ENCODE measurements at places on chromosomes 11 and 22.

GRCh38 chr11:125995313-125995712, 49.5 kb downstream of the VSIG10L2 start:
- DNase-seq = peak; percentile 32

- no peak for DNase-seq
Measured at GRCh38 chr22:24216541-24217209, 28.2 kb downstream of the GGT5 start.

- DNase-seq = no peak
Measured at GRCh38 chr22:29348041-29348440, 32.5 kb upstream of the RASL10A start.

DNA sequence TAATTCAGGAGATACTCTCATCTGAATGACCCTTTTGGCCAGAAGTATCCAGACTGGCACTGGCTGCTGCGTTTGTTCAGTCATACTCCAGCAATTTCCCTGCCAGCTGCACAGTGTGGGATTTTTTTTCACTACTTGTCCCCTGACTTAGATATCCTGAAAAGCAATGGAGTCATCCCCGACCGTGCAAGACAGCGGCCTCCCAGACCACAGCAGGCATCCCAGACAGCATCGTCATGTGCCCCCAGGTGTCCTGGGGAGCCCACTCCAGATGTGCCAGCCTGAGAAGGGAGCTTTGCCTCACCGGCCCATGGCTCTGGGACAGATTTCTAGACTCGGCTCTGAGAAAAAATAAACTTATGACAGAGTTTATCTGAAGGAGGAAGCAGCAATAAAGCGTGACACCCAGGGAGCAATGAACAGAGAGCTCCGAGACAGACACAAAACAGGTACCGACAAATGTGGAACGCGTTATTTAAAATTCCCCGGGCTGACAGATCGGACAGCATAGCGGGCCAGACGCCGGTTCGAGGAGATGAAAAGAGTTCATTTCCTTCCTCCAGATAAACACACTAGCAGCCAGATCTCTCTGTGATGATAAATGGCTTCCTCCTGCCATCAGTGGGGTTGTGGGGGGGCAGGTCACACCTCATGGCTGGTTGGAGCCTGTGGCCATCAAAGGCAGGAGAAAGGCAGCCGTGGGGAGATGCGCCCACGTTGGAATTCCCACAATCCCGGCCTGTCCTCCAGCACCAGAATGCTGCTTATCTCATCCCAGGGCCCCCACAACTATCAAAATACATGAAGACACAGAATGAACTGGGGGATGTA, 106.4 kb upstream of the FGF3 start:
- DNase-seq = no peak

- no peak for DNase-seq
Measured at GRCh38 chr11:117473481-117474091, 145.9 kb downstream of the CEP164 start.

- DNase-seq = no peak
Measured at GRCh38 chr11:79940974-79941735, 500.3 kb upstream of the TENM4 start.

- DNase-seq = no peak
Measured at GRCh38 chr11:3134651-3135480, 30.2 kb downstream of the OSBPL5 start.

- DNase-seq = no peak
Measured at GRCh38 chr11:61971248-61972111, 4.0 kb upstream of the FTH1 start.

GRCh38 chr11:2888266-2888968, 2.8 kb upstream of the CDKN1C start:
- peak; percentile 82 for DNase-seq

- DNase-seq = no peak
Measured at GRCh38 chr22:49156662-49157285, 670.9 kb downstream of the BRD1 start.

DNA sequence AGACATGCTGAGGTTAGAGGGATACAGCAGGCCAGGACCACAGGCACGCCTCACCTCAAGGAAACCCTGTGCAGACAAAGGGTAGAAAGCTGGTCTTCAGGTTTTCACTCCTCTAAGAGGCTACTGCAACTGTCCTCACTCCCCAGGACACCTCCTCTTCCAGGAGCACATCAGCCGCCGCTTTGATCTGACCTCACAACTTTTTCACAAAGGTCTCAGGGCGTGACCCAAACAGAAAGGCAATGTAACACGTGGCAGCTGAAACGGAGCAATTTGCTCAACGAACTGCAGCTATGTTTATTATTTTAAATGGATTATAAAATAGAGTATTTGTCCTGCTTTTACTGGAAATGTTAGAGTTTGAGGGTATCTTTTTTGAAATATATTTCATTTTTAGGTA, 46.1 kb downstream of the LARGE1 start:
- DNase-seq = no peak

GRCh38 chr11:86230921-86231434, 13.6 kb upstream of the EED start:
- DNase-seq = no peak

DNA sequence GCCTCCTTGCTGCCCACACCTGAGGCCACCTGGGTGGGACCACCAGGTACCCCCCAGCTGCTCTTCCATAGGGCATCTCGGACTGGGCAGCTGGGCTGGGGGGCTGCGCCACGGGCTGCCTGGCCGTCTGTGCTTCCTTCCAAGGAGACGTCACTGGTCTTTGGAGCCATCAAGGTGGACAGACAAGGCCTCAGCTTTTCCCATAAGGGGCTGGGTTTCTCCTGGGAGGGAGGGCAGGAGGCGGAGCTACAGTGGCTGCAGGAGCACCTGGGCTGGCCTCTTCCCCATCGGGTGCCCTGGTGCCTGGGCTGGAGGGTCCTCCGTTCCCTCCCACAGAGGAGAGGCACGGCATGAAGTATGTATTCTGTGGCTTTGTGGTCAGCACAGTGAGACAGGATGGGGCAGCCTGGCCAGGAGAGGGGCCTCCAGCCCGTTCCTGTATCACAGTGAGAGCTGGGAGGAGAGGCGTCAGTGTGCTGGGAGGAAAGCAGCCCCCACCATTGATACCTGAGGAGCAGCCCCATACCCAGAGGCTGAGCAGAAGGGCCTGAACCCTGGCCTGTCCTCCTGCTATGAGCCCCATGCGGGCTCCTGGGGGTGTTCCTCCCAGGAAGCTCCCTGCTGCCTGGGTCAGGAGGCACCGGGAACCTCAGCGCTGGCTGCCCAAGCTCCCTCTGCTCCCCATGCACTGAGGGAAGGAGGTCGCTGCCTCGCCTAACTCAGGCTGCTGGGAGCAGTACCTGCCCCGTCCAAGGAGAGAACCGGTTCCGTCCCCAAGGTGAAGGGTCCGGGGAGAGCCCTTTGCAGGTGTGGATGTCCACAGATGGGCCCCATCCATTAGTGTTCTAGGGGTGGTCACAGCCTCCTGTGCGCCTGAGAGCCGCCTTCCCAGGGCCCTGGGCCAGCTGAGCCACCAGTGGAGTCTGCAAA, 1075.0 kb downstream of the BRD1 start:
- no peak for DNase-seq

GRCh38 chr22:41302021-41302767, 869 bp downstream of the ZC3H7B start:
- DNase-seq = no peak

DNA sequence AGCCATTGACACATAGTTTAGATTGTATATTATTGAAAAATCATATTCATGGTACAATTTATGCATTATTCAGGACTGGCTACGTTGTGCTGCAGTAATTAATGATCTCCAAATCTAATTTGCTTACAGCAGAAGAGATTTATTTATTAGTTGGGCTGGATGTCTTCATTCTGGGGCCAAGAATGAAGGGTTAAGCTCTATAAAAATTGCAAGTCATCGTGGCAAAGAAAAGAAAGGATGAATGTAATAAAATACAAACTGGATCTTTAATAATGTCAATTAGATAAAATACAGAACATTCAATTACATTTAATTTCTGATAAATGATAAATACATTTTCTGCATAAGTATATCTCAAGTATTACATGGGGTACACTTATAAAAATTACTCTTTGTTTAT, 151.8 kb upstream of the ANO5 start:
- DNase-seq = no peak
